ENCODE measurements at places on chromosomes 16 and 17.

DNA sequence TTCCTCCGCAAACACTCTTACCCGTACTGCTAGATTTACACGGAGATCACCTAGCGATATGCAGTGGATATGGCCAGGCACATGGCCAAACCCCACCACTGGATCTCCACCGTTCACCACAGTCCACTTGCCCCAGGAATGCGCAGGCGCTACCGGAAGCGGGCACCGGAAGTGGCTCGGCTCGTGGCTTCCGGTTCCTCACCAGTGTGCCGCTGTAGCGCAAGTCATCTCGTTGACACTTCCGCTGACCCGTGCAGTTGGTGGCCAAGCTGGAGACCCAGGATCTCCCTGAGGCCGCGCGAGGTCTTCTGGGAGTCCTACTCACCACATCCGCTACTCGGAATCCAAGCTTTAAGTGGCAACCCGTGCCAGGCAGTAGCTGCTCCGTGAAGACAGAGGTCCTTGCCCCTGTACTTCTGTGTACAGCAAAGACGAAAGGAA lies 11.5 kb downstream of the ZNF597 start:
- DNase-seq = no peak

DNA sequence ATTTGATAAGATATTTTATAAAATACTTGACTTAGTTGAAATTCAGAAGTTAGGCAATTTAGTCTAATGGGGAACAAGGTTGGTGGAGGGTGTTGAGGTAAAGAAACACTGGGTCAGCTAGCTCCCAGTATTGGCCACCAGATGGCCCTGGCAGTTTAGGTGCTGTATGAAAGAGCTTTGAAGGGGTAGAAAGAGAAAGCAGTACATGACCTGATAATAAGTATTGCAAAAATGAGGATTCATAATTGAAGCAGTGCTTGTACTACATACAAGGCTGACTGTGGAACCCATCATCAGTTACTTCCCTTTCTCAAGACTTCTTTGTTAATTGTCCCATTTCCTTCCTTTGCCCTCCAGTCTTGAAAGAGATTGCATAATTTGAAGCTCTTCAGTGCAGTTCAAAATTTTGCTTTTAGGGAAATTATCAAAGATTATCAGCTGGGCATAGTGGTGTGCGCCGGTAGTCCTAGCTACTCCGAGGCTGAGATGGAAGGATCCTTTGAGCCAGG lies 29.4 kb downstream of the TANC2 start:
- no peak for DNase-seq

DNA sequence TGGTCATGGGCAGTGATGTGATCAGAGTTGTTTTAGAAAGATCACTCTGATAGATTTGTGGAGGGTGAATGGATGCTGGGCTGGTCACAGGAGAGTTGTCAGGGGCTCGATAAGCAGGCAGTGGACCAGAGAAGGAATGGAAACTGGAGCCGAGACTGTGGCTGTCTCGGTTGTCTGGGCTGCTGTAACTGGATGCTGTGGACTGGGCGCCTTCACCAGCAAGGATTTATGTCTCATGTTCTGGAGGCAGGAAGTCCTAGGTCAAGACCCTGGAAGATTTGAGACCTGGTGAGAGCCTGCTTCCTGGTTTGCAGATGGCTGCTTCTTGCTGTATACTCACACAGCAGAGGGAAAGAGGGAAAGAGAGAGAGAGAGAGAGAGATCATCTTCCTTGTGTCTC lies 203.6 kb downstream of the HS3ST4 start:
- DNase-seq = no peak

DNA sequence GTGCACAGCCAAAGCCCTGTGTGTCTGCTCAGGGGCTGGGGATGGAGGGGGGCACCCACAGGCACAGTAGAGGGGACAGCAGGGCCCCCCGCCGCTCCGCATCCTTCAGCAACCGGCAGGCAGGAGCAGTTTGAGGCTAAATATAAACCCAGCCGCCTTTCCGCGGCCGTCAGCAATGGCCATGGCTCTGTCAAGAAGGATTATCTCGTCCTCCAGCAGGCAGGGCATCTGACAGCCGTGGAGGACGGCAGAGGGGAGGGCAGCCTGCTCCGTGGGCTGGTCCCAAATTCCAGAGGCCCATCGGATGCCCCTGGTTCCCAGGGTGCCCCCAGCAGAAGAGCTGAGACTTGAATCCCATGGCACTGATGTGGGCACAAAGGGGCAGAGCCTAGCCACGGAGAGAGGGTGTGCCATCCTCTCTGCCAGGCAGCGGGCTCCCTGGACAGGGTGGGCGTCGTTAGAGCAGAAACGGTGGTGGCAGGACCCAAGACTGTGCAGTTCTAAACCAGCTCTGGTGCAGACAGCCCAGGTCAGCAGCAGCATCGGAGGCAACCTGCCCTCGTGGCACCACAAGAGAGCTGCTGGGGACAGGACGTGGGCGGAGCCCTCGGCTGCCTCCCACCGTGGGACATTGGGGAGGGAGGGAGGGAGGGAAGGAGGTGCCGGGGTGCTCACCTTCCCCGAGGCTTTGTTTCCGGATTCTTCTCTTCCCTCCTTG lies 198.8 kb upstream of the CIBAR2 start:
- no peak for DNase-seq

DNA sequence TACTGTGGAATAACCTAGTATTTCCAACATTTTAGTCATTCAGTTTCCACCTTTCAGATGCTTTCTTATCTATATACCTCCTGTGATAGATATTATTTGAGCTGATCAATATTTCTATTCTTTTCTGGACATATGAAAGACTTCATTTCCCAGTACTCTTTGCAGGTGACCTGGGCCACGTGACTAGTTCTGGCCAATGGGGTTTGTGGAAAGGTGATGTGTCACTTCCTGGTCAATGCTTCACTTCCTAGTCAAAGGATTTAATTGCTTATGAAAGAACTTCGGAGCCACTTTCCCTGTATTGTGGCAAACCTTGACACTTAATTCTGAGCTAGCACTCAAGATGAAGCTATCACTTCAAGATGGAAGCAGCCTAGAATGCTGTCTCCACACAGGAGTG lies 248.9 kb upstream of the FOXF1 start:
- no peak for DNase-seq

GRCh38 chr16:51968749-51969148 lies 578.2 kb downstream of the TOX3 start:
- DNase-seq = no peak

GRCh38 chr17:77534137-77534536 lies 393.4 kb downstream of the SEC14L1 start:
- no peak for DNase-seq

DNA sequence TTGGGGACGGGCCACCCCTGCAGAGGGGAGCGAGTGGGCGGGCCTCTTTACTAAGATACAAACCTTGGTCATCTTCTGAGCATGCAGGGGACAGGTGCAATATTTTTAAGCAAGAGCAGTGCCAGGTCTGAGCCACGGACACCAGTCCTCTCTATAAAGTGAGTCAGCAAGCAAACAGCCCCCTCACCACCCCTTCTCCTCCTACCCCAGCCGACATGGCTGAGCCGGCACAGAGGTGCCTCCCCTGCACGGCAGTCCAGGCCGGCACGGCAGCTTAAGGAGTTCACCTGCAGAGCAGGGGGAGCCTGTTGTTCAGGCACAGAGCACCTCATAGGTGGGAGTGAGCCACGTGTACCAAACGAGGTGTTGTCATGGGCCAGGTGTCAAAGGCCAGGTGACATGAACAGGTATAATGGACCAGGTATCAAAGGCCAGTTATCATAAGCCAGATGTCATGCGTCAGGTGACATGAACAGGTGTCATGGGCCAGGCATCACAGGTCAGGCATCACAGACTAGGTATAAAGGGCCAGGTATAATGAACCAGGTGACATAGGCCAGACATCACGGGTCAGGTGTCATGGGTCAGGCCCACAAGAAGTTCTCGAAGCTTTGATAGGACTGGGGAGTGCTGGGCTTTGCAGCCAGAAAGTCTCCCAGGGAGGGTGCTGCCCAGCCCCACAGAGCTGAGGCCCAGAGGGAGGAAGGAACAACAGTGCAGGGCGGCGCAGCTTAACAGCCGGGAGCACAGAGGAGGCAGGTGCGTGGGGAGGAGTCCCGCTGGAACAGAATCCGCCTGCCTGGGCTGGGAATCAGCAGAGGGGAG lies 42.6 kb upstream of the ZNF469 start:
- no peak for DNase-seq

GRCh38 chr17:81737947-81738800 lies 26.1 kb downstream of the SLC25A10 start:
- no peak for DNase-seq

- DNase-seq = no peak
These were observed 67.3 kb downstream of the CNGB1 start for GRCh38 chr16:57903656-57904055.

Data from GM12892 (cell line).